ENCODE measurements at places on chromosomes 7 and 10.

DNA sequence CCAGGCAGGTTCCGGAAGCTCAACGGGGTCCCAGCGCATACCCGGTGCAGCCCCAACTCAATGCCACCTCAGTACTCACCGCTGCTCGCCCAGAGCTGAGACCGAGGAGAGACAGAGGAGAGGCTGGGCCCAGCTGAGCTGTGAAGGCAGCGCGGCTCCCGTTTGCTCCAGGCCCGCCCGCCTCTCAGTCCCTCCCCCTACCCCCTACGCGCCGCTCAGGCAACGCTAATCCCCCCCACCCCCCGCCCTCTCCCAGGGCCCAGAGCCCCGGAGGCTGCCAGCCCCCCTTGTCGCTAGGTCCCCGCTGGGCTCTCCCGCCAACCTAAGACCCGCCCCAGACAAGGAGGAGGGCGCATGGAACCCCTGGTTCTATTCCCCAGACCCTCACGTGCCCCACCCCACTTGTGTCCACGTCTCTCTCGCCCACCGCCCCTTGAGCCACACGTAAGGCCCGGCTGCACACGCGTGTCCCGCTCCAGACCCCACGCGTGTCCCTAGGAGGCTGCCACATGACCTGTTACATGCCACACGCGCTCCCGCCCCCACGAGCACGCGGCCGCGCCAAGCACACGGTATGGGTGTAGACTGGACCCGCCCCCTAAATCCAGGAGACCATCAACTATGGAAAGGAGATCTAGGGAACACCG, at the start of gene PSD:
PSD (minus strand) TSS at position 164 of the 647 bp plus-strand sequence. CDS start 1,747 bp downstream, outside the sequence.
- DNase-seq, result no peak

- no peak for DNase-seq
Measured at GRCh38 chr7:141053626-141054025, 20.2 kb upstream of the TMEM178B start.

DNA sequence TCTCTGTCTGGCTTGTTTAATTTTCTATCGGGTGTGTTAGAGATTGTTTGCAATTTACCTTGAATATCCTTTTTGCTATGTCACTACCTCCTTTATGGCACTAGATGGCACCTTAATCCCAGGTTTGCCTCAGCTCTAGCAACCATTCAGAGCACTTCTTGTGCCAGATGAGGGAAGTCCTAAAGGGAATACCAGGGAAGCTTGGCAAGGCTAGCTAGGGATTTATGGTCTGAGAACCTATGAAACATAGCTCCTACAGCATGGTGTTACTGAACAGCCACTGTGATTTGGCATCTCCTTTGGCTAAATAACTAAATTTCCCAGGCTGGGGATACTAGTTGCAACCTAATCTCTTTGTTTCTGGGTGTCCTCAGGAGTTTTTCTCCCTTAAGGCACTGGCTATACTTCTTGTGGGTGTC, 69.0 kb upstream of the VOPP1 start:
- DNase-seq, result peak; percentile 65

DNA sequence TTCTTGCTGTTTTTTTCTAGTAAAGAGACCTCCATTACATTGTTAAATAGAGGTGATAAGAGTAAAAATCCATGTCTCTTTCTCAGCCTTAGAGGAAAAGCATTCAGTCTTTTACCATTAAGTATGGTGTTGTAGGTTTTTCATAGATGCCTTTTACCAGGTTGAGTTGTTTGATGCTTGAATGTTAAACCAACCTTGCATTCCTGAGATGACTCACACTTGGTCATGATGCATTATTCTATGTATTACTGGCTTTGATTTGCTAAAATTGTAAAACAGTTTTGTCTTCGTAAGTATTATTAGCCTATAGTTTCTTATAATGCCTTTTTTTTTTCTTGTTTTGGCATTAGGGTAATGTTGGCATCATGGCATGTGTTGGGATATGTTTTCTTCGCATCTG, 90.0 kb downstream of the ANKRD61 start:
- DNase-seq, result no peak

- DNase-seq, result no peak
Measured at GRCh38 chr10:38156416-38157269, 62.5 kb downstream of the ZNF37A start.

DNA sequence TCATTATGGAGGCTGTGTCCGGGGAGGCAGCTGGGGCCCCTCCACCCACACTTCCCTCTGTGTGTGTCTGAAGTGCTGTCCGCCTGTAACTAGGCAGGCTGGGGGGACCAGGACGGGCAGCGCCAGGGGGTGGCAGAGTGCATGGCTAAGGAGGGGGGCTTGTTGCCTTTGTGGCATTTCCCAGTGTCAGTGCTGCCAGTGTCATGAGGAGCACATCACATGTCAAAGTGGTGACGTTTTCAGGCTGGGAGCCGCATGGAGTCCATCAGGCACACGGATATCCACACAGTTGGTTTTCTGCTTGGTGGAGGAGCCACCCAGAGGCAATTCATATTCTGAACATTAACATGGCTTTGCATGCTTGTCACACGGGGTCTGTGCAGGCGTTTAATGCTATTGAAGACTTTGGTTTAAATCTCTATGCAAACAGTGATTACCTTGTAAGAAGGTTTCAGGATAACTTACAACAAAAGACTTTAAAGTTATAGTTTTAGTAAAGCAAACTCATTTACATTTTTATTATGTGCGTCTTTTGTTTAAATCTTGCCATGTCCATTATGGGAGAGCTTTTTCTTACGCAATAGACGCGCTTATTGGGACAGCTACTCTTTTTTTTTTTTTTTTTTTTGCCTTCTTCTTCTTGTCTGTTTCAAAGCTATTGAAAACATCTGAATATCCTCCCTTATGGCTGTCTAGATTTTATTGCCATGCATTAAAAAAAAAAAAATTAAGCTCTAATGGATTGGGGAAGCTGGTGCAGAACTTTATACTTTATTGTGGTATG, 52.9 kb downstream of the C10orf67 start:
- DNase-seq, result no peak

DNA sequence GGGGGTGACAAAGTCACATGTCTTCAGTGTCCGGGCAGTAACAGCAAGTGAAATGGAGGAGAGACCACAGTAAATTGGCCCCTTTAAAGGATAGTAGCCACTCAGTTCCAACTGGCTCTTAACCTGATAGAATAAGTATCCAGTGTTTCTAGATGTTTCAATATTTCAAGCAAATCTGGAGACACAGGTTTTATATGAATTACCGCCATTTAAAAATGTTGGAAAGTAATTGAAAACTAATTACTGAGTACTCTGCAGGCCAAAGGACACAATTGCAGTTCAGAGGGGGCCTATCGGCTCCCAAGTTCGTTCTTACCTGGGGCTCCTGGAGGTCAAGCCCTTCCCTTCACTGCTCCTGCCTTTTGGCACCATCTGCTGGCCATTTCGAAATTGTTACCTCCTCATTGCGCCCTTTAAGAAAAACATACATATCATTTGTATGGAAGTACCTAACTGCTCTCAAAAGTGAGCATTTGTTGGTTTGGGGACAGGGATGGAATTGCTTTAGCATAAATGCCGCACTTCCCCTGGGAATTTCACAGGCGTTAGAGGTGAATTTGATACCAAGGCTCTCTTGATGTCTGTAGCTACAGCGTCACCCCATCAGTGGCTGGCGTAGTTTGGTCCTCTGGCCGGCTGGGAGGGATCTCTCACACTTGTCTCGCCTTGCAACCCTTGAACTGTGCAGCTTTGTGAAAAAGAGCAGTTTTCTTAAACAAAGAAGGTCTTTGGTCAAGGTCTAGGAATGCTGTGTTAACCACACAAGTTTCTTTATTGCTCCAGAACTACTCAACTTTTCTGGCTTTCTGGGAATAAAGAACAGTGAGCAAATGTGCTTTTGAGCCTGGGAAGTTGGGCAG, 220.0 kb downstream of the ARHGAP21 start:
- DNase-seq, result no peak

GRCh38 chr10:127877116-127877515, 15.6 kb downstream of the CLRN3 start:
- no peak for DNase-seq

- DNase-seq, result no peak
Measured at GRCh38 chr10:66929375-66929774, 3.5 kb downstream of the LRRTM3 start.

DNA sequence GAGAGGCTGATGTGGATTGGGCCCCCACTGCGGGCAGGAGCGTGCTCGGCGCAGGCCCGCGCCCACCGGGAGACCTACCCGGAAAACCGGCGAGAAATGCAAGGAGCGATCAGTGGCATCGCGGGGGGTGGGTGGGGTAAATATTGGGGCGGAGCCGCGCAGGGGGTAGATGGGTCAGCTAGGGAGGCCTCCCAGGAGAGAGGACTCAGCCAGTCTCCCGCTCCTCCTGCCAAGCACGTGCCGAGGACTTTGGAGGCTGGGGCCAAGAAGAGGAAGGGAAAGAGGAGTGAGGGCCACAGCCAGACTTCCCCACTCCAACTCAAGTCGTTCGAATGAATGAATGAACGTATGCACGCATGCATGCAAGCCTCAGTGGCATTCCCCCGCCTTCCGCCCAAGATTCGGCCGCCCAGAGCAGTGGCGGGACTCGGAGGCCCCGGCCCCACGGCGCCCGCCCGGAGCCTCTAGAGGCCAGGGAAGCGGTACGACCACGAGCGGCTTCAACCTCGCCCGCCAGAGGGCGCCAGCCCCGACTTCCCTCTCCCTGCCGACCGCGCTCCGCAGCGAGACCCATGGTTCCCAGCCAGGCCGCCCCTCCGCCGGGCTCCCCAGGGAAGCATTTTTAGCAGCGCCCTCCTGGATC, 3.6 kb downstream of the NPM3 start:
- DNase-seq, result no peak

DNA sequence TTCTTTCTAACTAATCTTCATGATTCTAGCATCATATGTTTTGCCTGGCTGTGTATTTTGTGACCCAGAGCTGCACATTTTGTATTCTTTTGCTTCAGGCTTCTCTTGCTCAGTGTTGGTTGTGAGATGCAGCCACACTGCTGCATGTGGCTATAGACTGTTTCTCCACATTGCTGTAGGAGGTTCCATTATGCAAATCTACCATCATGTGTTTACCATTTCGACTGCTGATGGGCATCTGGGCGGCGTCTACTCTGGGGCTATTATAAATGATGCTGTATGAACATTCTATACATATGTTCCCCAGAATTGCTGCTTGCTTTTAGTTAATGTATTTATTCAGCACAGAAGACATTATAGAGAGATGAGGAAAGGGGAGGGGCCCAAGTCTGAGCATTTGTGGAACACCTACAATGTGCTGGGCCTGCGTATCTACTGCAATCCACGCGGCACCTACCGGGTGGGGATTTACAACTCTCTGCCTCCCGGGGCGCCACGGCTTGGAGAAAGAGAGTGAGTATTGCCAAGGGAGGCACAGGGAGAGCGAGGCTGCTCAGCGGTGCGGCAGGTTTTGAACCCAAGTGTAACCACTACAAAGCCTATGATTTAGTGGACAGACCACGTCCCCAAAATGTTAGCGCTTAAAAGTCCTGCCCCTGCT, 172.5 kb downstream of the PRKAG2 start:
- DNase-seq, result no peak

DNA sequence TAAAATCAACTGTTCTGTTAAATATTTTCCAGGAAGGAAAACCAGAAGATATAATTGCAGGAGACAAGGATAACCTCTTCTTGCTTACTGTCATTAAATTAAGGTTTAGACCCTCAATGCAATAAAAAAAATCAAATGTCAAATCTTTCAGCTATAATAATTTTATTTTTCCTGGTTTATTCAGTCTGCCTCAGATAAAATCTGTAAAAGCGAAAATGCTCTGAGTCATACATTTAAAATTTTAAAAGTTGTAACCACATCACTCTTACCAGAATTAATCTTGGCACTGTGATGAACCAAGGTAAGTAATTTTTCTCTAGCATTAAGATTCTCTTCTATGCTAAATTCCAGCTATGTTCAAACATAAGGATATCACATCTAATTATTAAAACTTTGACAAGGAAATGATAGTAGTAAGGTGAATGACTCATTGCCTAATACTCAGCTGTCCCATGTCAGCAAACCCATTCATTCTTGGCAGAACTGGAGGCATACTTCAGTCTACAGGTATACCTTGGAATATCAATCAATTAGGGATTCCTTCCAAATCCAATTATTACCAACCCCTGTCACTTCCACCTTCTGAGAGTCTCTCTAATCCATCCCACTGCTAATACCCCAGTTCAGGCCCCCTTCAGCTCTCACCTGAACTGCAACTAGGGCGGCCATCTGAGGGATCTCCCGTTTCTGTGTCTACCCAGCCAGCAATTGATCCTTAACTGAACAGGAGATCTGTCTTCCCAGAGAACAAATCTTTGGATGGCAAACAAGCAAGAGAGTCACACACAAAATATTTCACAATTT, 434.1 kb downstream of the GRM8 start:
- DNase-seq, result no peak

GRCh38 chr7:106599343-106599698, 61.6 kb downstream of the CCDC71L start:
- no peak for DNase-seq

- DNase-seq, result no peak
Measured at GRCh38 chr7:29202651-29203069, 8.1 kb downstream of the CHN2 start.

DNA sequence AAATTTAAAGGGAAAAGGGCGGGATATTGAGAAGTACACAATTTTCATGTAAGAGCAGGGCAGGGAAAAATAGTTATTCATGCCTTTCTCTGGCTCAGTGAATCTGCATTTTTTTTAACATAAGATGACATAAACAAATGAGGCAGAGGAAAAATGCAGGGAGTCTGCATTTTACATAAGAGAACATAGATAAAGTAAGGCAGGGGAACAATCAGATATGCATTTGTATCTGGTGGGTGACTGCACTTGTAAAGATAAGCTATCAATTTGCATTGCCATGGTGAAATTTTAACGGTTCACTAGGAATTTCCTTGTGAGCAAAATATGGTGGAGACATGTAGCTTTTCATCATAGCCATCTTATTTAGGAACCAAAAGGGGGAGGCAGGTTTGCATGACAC, 33.5 kb downstream of the ALOX5 start:
- DNase-seq, result no peak

GRCh38 chr7:2844153-2845033, at the start of gene GNA12:
Gene GNA12 (minus strand): TSS chr7:2844308. CDS start chr7:2844161, 147 bp downstream.
- DNase-seq, result peak; percentile 93

DNA sequence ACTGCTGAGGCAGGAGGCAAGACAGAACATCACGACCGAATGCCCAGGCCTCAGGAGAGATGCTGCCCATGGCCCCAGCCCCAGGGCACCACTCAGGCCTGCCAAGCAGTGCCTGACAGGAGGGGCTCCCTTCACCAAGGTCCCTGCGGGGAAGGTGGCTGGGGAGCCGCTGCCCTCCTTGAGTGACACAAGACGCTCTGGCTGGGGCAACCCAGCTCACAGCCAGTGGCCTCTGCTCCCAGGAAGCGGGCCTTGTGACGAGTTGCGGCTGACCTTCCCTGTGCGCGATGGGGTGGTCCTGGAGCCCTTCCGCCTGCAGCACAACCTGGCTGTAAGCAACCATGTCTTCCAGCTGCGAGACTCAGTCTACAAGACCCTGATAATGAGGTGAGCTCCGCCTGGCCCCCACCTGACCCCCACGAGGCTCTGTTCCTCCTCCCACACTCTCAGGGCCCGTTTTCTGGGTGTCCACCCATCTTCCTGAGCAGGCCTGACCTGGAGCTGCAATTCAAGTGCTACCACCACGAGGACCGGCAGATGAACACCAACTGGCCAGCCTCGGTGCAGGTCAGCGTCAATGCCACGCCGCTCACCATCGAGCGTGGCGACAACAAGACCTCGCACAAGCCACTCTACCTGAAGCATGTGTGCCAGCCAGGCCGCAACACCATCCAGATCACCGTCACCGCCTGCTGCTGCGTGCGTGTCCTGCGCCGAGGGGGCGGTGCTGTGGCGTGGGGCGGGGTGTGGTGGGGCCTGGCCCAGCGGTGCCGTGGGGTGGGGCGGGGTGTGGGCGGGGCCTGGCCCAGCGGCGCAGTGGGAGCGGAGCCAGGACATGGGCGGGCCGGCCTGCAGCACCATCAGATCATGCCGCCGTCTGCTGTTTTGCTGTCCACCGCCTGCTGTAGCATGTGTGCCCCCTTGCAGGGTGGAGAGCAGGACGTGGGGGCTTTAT, 12.8 kb downstream of the ZMIZ2 start:
- no peak for DNase-seq

All from skeletal muscle cell (primary cell).